Activated naive CD4-positive, alpha-beta T cell treated with anti-CD3 and anti-CD28 coated beads for 36 hours (primary cell): ENCODE measurements at places on chromosomes 3 and 15.
A peak's percentile ranks its signal among the peaks of the same experiment; 100 is the strongest.

GRCh38 chr3:8336456-8336855 lies 165.2 kb upstream of the LMCD1 start:
- no peaks in the 10 kb centered on the region for H3K27me3 ChIP-seq
- H3K36me3 ChIP-seq: no peaks in the 10 kb centered on the region
- H3K27ac ChIP-seq: no peak overlapping the region
- no peak overlapping the region for H3K4me3 ChIP-seq

DNA sequence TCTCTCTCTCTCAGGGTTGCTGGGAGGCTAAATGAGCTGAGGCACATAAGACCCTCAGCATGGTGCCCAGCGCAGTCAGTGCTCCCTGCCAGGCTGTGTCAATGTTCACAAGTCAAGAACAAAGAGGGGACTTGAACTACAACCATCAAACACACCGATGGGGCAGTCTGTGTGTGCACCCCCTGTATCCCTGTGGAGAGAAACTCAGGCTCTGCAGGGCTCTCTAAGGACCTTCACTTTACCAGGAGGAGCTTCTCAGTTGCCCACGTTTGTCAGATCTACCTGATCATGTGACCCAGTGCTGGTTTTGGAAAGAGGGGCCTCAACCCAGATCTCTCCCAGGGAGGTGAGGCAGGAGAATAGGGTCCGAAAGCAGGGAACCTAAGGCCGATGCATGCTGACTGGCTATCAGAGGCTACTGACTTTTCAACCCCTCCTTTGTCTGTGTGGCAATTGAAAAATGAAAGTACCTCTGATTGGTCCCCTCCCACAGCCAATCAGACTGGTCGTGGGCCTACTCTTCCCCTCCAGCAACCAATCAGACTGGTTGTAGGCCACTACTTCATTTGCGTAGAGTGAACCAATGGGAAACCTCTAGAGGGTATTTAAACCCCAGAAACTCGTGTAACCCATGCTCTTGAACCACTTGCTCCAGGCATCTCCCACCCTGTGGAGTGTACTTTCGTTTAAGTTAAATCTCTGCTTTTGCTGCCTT lies 34.0 kb downstream of the RHCG start:
- H3K27me3 ChIP-seq: peaks cover 5% of the 10 kb centered on the region
- H3K4me3 ChIP-seq: no peak overlapping the region
- DNase-seq: no peak
- no peak overlapping the region for H3K27ac ChIP-seq
- H3K4me1 ChIP-seq: no peaks in the 10 kb centered on the region

DNA sequence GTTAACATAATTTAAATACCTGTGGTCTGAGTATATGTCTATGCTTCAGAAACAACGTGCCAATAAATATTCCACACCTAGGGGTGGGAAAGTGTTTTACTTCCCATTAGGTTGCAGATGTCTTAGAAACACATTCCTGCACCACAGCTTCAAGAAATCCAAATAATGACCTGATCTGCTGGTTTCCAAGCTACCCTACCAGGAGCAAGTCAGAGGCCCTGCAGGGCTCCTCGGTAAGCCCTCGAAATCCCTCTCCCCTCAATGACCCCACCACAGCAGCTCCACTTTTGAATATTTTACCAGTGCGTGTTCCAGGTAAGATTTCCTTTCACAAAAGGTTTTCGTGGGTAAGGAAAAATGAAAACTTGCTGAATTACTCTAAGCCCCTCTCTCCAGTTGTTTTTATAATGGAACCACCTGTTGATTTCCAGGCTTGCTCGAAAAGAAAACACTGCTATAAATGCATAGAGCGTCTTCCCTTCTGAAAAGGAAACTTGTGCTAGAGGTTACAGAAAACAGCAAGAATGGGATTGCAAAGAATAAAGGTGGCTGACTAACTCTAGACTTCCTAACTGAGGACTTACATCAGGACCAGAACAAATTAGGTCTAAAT lies 12.6 kb downstream of the IL12A start:
- no peaks in the 10 kb centered on the region for H3K27me3 ChIP-seq
- H3K4me3 ChIP-seq: no peak overlapping the region
- no peak overlapping the region for H3K27ac ChIP-seq
- no peaks in the 10 kb centered on the region for H3K36me3 ChIP-seq
- no peak for DNase-seq

DNA sequence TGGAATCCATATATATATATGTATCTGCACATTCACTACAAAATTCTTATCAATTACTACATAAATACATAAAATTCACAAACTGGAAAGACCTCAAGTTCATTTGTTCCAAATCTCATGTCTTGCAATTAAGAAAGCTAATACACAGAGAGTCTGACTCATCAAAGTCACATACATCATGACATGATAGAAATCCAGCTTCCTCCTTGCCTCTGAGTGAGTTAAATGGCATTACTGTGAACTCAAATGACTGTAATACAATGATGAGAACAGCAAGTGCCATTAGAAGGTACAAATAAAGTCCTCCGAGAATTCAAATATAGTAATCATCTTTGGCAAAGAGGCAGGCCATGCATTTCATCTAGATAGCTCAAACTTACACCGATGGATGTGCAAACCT lies 55.1 kb upstream of the AGTR1 start:
- DNase-seq: no peak
- H3K4me3 ChIP-seq: no peak overlapping the region
- H3K4me1 ChIP-seq: no peaks in the 10 kb centered on the region
- no peaks in the 10 kb centered on the region for H3K36me3 ChIP-seq
- no peaks in the 10 kb centered on the region for H3K27me3 ChIP-seq

DNA sequence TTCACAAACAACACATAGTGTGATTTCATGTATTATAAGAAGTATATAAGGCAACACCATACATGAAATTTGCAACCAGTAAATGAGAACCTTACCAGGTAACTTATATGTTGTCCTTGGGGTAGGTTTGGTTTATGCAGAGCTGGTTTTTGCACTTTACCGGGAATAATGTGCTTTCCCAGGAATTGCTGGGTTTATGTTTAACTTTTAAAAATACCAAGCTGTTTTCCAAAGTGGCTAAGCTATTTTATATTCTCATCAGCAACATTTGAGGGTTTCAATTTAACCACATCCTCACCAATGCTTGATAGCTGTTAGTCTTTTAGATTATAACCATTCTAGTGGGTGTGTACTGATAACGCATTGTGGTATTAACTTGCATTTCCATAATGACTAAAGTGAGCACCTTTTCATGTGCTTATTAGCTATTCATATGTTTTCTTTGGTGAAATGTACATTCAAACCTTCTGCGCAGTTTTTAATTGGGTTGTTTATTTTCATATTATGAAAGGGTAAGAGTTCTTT lies 71.6 kb downstream of the KY start:
- H3K27me3 ChIP-seq: no peaks in the 10 kb centered on the region
- peaks cover 5% of the 10 kb centered on the region for H3K36me3 ChIP-seq
- no peak for DNase-seq

DNA sequence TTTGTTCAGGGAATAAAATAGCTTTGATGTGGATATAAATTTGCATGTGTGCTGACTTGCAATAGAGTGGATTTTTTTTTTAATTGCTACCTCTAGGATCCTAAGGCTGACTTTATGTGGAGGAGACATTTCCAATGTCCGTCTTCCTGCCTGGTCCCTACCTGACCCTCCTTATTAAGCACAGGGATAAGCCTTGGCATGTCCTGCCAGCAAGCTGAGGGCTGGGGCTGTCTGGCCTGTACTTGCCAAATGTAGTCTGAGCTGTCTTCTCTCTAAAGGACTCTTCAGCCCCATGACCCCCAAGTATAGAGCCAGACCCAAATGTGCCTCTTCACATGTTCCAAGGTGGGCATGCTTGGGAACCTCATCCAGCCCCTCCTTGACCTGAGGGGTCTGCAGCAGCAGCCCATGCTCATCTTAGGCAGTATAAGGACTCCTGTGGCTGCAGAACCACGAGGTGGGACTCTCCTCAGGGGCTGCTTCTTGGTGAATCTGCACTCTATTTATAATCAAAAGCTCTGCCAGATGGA lies 88.8 kb downstream of the CACNA1D start:
- no peak overlapping the region for H3K27ac ChIP-seq
- no peaks in the 10 kb centered on the region for H3K36me3 ChIP-seq
- H3K4me1 ChIP-seq: no peaks in the 10 kb centered on the region
- no peak for DNase-seq
- no peak overlapping the region for H3K4me3 ChIP-seq

- H3K4me1 ChIP-seq: no peaks in the 10 kb centered on the region
- no peak overlapping the region for H3K4me3 ChIP-seq
- no peaks in the 10 kb centered on the region for H3K36me3 ChIP-seq
These were observed 107.9 kb downstream of the MEIS2 start for GRCh38 chr15:36992454-36992853.

GRCh38 chr3:149970716-149971402 lies at the start of gene PFN2:
PFN2 (minus strand) TSS chr3:149970895; CDS start chr3:149970856, 39 bp downstream.
- peak within 1 kb of the TSS; percentile 87 for H3K4me3 ChIP-seq
- peak within 1 kb of the TSS; percentile 30 for H3K27ac ChIP-seq
- H3K27me3 ChIP-seq: peaks cover 20% of the 10 kb centered on the region
- no peaks in the 10 kb centered on the region for H3K36me3 ChIP-seq

GRCh38 chr3:60309539-60310268 lies 941.5 kb downstream of the FHIT start:
- H3K4me3 ChIP-seq: no peak overlapping the region
- no peaks in the 10 kb centered on the region for H3K36me3 ChIP-seq
- H3K4me1 ChIP-seq: peaks cover 15% of the 10 kb centered on the region
- no peak for DNase-seq

DNA sequence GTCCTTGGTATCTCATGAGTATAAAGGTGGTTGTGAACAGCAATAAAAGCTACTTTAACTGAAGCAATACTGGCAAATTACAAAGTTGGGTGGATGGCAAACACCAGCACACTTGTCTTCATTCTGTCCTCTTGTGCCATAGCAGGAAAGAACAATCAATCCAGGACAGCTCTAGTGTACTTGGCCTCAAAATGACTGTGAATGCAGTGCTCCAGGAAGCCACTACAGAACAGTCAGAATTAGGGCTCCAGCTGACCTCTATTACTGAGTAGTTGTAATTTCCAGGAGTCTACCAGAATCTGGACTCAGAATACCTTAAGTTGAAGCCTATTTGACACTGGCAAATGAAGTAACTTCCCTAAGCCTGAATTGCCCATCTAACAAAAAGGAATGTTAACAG lies 339.0 kb upstream of the WNT5A start:
- no peak overlapping the region for H3K27ac ChIP-seq
- no peak for DNase-seq
- no peaks in the 10 kb centered on the region for H3K36me3 ChIP-seq
- no peak overlapping the region for H3K4me3 ChIP-seq
- H3K27me3 ChIP-seq: no peaks in the 10 kb centered on the region
- H3K4me1 ChIP-seq: no peaks in the 10 kb centered on the region

- H3K27ac ChIP-seq: no peak overlapping the region
- no peak for DNase-seq
- H3K4me1 ChIP-seq: peaks cover 36% of the 10 kb centered on the region
- no peaks in the 10 kb centered on the region for H3K36me3 ChIP-seq
- no peaks in the 10 kb centered on the region for H3K27me3 ChIP-seq
- H3K4me3 ChIP-seq: no peak overlapping the region
These were observed 14.8 kb downstream of the TNK2 start for GRCh38 chr3:195893516-195893915.

DNA sequence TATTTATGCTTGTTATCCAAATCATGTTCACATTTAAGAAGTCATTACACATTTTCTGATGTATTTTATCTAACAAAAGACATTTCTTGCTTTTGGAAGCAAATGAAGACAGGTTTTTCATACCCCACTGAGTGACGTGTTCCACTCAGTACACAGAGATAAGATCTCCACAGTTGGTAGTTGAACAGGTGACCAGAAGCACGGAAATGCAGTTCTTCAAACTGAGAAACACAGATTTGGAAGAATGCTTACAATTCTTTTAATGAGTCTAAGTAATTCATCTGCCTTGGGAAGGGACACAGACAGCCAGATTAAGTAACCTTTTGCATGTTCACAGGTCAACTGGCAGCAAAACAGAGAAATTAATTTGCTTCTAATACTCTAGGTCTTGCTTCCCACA lies 23.1 kb downstream of the PTX3 start:
- no peaks in the 10 kb centered on the region for H3K4me1 ChIP-seq
- peaks cover 26% of the 10 kb centered on the region for H3K27me3 ChIP-seq
- H3K36me3 ChIP-seq: no peaks in the 10 kb centered on the region
- no peak overlapping the region for H3K4me3 ChIP-seq
- DNase-seq: no peak

DNA sequence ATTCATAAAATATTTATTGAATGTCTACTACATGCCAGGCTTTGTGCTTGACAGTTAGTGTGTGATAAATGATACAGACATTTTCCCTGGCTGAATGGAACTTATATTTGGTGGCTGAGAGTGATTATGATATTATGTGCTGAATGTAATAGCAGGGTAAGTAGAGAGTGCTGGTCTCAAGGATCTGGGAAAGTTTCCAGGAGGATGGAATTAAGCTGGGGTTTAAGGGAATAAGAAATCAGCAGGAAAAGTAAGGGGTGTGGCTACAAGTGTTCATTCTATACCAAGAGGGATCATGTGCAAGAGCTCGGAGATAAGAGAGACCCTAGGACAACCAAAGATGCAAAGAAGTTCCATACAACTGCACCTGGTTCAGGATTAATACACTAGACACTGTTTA lies 500.1 kb upstream of the CFAP20DC start:
- no peak overlapping the region for H3K4me3 ChIP-seq
- no peaks in the 10 kb centered on the region for H3K27me3 ChIP-seq
- no peak for DNase-seq
- no peaks in the 10 kb centered on the region for H3K36me3 ChIP-seq

DNA sequence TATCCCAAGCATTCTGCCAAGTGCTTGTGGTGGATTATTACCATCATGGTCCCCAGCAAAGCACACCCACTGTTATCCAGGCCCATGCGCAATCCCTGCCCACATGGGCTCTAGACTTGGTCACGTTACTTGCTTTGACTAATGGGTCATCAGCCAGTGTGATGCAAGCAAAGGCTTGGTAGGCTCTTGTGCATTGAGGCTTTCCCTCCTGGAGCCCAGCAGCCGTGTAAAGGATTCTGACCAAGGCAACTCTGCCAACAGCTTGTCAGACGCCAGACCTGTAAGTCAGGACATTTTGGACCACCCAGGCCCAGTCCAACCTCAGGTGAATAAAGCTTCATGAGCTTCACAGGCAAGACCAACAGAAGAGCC lies 93.9 kb downstream of the ABHD5 start:
- no peaks in the 10 kb centered on the region for H3K36me3 ChIP-seq
- no peak for DNase-seq
- H3K27me3 ChIP-seq: no peaks in the 10 kb centered on the region
- H3K4me1 ChIP-seq: no peaks in the 10 kb centered on the region
- H3K27ac ChIP-seq: no peak overlapping the region
